ENCODE measurements at places on chromosomes 2 and 18.

- DNase-seq: no peak
Observed at GRCh38 chr2:75558786-75559679, 1.7 kb downstream of the EVA1A start.

GRCh38 chr2:224687156-224687555 is 29.0 kb downstream of the CCDC195 start:
- no peak for DNase-seq

GRCh38 chr2:1246991-1247390 is 166.3 kb upstream of the TPO start:
- DNase-seq: no peak

- no peak for DNase-seq
Observed at GRCh38 chr2:80942766-80943165, 638.2 kb upstream of the LRRTM1 start.

GRCh38 chr2:97812931-97813330 is 99.6 kb downstream of the ZAP70 start:
- no peak for DNase-seq

GRCh38 chr18:70671889-70672565 is 383.2 kb downstream of the SOCS6 start:
- DNase-seq: peak; percentile 84

DNA sequence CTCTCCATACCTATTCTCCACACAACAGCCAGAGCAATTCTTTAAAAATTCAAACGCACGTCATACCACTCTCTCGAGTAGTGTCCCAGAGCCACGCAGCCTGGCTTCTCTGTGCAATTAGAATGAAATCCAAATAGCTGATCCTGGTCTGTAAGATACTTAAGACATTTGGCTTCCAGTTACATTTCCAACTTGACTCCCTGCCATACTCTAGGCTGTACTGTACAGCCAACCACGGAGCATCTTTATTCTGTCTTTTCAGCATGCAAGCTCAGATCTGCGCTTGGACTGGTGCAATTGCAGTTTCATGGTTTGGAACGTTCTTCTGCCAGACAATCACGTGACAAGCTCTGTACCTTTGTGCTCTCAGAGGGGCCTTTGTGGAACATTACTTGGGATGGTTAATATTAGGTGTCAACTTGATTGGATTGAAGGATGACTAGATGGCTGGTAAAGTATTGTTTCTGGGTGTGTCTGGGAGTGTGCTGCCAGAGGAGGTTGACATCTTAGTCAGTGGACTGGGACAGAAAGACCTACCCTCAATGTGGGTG is 325.6 kb downstream of the SOX11 start:
- DNase-seq: no peak

DNA sequence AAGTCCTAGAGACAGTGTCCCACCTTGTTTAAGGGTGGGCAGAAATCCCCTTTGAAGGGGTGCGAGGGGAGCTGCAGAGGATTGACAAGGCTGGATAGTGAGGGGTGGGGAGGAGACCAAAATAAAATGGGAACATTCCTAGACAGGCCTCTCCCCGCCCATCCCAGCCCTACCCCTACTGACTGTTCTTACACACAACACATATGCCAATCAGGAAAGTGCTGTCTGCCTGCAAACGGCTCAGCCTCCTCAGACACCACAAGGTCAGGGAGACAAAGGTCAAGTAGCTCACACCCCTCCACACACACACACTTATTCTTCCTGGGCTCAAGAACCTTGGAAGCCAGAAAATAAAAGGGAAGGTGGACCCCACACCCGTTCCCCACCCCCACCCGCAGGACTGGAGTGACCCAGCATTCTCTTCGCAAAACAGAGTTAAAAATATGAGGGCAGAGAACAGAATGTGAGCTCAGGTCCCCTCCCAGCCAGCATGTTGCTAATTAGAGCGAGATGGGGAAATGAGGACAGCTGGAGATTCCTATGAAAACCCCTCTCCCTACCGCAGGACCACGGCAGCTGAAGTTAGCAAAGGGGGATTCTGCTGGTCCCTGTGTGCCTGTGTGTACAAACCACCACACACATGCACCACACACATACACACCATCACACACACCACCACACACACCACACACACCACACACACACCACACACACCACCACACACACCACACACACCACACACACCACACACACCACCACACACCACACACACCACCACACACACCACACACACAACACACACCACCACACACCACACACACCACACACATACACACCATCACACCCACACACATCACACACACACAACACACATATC is 197.8 kb downstream of the TNS1 start:
- DNase-seq: peak; percentile 29

GRCh38 chr2:31235504-31235902 is 1.6 kb downstream of the EHD3 start:
- DNase-seq: no peak

DNA sequence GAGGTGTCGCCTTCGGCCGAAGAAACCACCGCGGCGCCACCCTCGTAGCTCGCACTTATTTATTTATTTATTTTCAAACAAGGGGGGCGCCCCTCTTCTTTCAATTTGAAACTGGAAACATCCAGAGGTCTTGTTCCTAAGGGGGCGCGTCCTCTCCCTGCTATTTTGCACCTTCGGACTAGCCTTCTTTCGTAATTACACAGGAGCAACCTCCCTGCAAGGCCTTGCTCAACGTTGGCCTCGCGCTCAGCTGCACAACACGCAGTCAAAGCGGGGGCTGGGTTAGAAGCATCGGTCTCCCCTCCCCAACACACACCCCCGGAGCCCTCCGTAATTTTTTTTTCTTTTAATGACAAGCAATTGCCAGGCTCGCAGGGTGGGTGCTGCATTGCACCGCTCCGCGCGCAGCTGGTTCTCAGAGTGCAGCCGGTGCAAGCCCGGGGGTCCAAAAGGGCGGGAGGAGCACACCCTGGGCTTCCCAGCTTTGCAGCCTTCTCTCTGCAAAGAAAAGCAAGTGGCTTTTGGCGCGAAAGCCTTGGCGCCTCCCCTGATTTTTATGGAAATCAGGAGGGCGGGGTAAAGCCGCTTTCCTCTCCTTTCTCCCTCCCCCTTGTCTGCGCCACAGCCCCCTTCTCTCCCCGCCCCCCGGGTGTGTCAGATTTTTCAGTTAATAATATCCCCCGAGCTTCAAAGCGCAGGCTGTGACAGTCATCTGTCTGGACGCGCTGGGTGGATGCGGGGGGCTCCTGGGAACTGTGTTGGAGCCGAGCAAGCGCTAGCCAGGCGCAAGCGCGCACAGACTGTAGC is at the start of gene MYCN:
Gene MYCN, plus strand, starts transcription at position 697 of the 807 bp plus-strand sequence. CDS start 1,515 bp downstream, outside the sequence.
- peak; percentile 99 for DNase-seq

GRCh38 chr2:155169317-155169716 is 470.8 kb downstream of the KCNJ3 start:
- peak; percentile 28 for DNase-seq

DNA sequence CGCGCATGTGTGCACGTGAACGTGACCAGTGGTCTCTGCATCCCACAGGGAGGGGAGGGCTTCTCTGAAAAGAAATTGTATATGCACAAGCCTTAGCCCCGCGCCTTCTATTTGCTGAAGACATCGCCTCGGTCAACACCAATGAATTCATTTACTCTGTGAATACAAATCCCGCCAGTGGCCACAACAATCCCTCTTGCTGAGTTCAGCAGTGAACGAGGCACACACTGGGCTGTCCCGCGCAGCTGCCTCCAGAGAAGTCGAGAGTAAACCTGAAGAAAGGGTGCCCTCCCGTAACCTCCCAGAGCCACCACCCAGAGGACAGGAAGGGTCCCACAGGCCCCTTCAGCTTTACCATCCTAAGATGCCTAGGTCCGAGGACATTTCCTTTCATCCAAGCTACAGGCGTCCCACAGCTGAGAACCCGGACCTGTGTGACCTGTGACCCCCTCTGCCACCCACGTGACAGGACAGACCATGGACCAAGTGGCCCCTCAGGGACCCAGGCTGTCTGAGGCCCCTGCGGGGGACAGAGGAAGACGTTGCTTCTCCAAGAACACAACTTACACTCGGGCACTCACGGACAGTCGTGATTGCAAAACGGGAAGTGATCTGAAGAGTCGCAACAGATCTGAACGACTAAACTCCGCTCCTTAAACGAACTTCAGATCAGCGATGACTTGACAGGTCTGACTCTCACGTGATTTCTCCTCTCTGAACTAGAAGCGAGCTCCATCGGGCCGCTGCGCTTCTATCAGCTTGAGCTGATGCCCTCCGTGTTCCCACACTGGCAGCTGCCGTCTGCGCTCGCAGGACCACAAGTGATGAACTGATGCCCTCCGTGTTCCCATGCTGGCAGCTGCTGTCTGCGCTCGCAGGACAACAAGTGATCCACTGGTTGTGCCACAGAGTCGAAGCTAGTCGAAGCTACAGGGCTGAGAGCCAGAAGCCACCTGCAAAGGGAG is 92.7 kb downstream of the ZNF516 start:
- DNase-seq: no peak

GRCh38 chr2:110157153-110157793 is 41.7 kb upstream of the MALL start:
- DNase-seq: peak; percentile 60

DNA sequence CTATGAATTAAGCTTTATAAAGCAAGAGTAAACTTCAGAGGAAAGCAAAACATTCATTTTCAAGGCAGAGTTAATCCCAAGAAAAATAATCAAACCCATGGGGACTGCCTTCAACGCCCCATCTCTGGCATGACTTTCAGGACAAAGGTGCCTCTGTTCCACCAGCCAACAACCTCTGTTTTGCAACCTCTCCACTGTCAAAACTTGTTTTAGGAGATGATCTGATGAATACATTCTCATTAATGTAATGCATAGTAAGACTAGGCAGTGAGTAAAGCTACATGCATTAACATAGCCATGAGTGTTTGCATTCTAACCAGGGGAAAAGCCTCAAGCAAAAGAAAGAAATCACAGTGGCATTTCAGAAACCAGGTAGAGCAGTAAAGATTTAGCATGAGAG is 357.0 kb downstream of the FBXO15 start:
- no peak for DNase-seq

GRCh38 chr2:36663851-36664695 is 32.4 kb upstream of the VIT start:
- DNase-seq: peak; percentile 90

DNA sequence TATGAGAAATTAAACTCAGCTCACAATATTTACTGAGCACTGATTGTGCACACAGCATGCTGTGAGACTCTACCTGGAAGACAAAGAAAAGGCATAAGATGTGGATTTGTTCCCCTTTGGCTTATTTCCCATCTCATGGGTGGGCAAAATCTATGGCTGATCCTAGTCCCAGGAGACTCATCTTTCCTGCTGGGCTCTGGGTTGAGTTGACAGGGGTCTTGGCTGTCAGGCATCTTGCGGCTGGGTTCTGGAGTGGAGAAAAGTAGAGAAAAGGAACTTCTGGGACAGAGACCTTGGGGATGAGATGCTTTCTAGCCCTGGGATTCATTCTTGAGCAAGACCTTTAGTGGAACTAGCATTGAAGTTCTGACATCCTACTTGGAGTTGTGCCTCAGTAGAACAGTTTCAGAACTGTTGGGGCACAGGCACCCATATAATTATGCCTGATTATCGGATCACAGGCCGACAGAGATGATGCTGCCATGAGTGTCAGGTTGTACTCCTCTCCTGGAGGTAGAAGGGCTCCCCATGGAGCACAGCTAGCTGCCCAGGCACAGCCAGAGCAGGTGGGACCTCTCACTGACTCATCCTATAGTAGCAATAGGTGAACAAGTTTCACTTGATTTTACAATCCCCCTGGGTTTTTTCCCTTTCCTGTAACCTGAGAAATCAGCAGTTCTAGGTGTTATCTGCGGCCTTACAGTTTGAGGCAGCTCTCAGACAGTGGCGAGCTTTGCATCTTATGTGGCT is 260.9 kb downstream of the CYRIA start:
- DNase-seq: no peak

GRCh38 chr2:43708178-43708577 is 31.9 kb upstream of the C1GALT1C1L start:
- no peak for DNase-seq

GRCh38 chr2:86507600-86507999 is 55.6 kb downstream of the CHMP3 start:
- DNase-seq: no peak

- no peak for DNase-seq
Observed at GRCh38 chr2:5540856-5541255, 151.3 kb upstream of the SOX11 start.

DNA sequence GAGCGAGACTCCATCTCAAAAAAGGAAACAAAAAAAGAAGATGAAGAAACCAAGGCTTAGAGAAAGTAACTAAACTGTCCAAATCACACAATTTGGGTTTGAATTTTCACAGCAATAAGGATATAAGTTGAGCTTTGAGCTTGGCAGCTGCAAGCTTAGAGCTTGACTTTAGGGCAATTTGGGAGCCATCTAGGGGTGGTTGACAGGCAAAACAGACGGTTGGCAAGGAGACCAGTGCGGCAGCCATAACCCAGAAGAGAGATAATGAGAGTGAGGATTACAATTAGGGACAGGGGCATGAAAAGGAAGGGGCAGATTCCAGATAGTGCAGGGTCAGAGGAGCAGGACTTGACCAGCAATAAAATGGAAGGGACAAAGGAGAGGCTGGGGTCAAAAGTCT is 382.2 kb upstream of the HNRNPA3 start:
- DNase-seq: peak; percentile 79

DNA sequence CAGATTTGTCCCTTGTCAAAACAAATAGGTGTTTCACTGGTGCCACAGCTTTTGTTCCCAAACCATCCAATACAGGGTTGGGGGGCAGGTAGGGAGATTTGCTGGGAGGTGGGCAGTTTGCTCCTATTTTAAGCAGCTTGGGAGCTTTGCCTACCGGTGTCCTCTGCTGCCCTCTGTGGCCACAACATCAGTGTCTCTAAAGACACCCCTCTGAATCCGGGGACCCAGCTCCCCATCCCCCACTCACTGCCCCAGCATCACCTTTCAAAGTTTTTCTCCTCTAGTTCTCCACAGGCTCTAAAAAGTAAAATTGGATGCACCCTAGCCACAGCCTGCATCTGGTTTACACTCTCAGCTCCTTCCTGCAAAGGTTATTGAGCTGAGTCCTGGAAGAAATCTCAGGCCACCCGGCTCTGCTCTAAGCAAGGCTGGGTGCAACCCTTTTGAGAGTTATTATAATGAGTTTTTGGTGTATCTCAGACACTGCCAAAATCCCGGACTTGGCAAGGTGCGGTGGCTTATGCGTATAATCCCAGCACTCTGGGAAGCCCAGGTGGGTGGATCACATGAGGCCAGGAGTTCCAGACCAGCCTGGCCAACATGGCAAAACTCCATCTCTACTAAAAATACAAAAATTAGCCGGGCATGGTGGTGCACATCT is 2.9 kb upstream of the EPAS1 start:
- DNase-seq: peak; percentile 42

DNA sequence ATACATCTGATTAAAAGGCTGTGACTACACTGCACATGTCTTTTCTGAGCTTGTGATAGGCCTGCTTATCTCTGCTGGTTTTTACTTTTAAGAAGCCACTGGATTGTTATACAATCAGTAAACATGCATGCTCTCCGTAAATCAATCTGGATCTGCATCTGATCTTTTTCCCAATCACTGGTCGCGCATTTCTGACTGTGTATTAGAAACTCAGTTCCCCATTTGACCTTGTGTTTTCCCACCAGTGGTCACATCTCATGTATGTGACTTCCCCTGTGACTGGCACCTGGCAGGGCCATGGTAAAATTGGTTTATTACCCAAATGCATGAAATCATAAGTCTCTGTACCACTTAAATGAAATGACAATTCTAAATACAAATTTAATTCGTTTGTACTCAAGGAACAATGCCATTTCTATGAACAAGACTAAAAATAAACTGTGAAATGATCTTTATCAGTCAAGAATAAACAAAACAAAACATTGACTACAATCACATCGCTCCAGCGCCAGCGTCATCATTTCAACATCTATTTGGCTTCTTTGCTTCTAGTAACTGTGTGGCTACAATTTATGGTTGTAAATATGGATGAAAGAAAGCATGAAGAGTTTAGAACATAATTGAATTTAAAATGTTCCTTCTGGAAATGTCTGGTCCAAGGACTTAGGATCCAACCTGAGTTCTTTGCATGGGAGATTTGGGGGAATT is 396.6 kb upstream of the TRIB2 start:
- DNase-seq: no peak

All from NCI-H82 (cell line).